ENCODE measurements at places on chromosomes 11 and 22.

GRCh38 chr11:119051440-119052162 is 5.4 kb downstream of the HYOU1 start:
- no peak for DNase-seq

DNA sequence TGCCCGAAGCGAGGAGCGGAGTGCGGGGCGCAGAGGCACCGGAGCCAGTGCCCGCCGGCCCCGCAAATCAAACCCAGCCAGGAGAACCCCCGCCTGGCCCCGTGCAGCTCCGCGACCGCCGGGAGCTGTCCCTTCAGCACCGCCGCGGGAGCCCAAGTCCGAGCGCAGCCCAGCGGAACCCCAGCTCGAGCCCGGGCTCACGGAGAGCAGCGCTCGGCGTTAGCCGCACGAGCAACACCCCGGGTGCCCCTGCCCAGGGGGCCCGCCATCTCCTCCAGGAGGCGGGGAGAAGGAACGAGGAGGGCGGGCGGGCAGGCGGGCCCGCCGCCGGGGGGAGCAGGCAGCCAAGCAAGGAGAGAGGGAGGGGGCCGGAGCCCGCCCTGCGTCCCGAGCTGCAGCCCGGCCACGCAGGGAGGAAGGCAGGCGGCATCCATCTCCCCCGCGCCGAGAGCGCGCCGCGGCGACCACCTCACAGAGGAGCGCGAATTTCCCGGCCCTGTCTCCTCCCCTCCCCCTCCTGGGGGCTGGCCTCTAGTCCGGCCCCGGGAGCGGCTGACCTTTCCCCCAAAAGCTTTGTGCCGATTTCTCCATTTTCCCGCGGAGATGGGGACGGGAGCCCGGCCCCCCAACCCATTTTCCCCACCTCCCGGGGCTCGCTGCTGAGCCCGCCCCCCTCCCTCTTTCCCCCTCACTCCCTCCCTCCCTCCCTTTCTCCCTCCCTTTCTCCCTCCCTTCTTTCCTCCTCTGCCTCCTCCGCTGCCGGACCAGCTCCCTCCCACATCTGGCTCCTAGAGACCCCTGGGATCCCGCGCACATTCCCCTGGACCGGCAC is 621 bp downstream of the KCNC1 start:
- no peak for DNase-seq

GRCh38 chr22:30368420-30368819 is 11.6 kb downstream of the CCDC157 start:
- DNase-seq: no peak

GRCh38 chr22:45968751-45969413 is 8.1 kb downstream of the WNT7B start:
- DNase-seq: no peak

DNA sequence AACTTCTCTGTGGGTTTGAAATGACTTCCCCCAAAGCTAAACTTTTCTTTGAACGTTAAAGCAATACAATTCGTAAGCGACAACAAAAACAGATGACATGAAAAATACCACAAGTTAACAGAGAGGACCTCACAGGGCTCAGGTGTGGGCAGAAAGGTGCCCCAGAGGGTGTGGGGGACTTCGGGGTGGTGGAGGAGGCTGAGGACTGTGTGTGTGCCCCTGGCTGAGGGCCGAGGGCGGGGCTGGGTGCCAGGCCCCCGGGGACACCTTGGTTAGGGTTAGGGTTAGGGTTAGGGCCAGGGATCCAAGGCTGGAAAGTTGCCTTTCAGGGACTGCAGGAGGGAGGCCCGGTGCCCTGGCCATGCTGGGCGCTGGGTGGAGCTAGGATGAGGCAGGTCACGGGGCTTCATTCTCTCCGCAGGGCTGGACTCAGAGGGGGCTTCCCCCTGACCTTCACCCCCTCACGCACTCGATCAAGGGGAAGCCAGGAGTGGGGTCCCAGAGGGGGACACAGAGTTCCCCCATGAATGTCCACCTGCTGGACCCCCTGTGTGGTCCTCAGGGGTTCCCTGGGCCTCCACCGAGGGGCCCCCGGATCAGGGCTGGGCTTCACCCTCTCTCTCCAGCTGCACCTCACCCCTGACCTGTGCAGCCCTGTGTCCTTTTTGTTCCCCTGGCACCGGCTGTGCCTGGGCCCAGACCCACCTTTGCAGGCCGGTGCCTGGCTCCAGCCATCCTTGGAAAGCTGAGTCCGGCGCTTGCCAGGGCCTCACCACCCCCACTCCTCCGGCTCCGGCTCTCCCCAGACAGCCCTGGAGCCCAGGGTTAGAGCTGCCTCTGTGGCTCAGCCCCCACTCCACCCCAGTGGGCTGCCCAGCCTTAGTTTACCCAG is 7.0 kb downstream of the TNNI2 start:
- DNase-seq: no peak

- DNase-seq: no peak
These were observed 8.2 kb downstream of the SUSD2 start for GRCh38 chr22:24189249-24190158.

DNA sequence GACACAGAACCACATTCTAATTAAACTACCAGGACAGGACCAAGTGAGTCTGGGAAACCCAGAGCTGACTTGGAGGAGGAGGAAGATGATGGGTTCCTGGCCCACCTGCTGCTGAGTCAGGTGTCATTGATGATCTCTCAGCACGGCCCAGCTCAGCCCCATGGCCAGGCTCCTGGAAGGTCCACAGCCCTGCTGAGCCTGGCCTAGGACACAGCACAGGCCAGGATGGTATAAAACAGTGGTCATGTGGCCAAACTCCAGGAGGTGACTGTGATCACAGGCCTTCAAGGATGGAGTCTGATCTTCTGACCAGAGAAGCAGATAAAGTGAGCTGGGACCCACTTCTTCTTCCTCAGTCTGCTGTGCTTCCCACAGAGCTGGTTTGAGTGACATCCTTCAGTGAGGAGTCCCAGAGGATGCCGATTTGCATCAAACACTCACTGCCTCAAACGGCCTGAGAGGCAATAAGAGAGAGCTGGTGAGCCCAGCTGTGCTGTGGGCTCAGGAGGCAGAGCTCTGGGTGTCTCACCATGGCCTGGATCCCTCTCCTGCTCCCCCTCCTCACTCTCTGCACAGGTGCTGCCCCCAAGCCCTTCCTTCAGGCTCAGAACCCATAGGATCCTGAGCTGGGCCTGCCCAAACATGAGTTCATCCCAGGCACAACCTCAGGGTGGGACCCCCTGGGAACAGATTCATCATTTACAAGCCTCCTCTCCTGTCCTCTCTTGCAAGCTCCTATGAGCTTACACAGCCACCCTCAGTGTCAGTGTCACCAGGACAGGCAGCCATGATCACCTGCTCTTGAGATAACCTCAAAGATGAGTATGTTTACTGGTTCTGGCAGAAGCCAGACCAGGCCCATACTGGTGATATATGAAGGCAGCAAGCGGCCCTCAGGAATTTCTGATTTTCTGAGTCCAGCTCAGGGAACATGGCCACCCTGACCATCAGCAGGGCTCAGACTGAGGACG is 37.7 kb upstream of the IGLL5 start:
- no peak for DNase-seq

DNA sequence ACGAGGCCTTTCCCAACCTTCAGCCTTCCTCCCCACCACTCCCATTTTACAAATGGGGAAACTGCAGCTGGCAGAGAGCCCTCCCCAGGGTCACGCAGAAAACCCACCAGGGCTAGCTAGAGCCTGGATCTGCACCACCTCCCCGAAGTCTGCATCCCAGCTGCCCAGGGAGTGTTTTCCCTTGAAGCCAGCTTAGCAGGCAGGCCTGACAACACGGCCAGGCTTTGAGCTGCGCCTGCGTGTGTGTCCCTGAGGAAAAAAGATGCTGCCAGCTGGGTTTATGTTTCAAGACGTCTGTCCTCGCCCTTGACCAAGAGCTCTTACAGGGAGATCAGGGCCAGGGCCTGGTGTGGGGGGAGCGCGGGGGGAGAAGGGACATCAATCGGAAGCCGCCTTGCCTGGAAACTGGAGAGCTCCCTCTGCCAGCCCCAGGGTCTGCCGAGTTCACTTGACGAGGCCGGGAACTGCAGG is 20.3 kb downstream of the WNT11 start:
- peak; percentile 15 for DNase-seq

Measured in NCI-H187 (cell line).